Amniotic stem cell (primary cell): ENCODE measurements at places on chromosomes 11 and 22.
A peak's percentile ranks its signal among the peaks of the same experiment; 100 is the strongest.

GRCh38 chr22:46018859-46019258 lies 41.9 kb upstream of the WNT7B start:
- no peak for DNase-seq

DNA sequence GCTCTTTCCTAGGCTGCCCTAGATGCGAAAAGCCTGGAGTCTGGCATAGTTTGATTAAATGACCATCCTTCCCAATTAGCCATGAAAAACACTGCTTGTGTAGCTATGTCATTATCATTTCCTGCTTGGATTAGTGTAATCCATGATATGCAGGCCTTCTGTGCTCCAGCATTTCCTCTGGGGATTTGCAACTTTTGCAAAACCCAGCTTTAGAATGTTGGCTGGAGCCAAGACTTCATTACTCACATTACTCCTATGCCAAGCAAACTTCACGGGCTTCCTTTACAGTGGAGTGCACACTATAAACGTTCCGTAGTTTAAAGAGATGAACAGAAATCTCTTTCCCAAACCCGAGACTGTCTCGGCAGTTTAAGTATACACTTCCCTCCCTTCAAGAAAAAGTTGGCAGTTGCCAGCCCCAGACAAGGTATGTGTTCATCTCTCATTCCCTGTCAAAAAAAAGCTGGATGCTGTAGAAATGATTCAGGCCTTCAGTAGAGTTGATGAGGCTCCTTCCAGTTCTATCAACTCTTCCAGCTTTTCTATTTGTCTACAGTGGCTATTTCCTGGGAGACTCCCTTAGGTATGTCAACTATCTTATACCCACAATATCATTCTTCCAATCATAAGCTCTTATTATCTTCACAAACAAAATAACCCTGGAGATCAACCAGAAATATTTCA lies 180.0 kb downstream of the MAML2 start:
- peak; percentile 79 for DNase-seq

GRCh38 chr22:27127911-27128310 lies 470.5 kb downstream of the MIAT start:
- DNase-seq = no peak

DNA sequence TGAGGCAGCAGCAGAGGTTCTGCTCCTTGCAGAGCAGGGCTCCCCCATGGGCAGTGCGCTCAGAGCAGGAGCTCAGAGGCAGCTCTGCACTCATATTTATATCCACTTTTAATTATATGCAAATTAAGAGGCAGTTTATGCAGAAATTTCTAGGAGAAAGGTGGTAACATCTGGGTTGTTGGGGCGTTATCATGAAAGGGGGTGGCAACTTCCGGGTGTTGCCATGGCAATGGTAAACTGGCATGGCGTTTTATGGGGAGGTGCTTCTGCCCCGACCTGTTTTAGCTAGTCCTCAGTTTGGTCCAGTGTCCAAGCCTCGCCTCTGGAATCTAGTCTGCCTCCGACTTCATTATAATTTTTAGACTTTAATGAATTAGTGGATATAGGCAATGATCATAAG lies 1191.7 kb downstream of the TBC1D22A start:
- no peak for DNase-seq

DNA sequence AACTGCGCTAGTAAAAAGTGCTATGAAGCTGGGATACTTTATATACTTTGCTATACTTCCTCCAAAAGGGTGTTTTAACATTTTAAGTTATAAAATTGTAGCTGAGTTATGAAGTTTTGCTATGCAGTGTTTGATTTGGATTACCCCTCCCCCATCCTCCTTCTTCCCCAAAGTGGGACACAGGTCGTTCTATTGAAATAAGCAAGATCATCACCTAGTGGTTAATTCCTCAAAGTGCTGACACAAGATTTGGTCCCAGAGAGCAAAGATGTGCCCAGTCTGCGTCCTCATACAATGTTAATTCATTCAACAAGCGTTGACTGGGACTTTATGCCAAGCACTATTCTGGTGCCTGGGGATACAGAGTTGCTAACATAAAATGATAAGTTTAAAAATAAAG lies 78.5 kb downstream of the SPON1 start:
- no peak for DNase-seq

DNA sequence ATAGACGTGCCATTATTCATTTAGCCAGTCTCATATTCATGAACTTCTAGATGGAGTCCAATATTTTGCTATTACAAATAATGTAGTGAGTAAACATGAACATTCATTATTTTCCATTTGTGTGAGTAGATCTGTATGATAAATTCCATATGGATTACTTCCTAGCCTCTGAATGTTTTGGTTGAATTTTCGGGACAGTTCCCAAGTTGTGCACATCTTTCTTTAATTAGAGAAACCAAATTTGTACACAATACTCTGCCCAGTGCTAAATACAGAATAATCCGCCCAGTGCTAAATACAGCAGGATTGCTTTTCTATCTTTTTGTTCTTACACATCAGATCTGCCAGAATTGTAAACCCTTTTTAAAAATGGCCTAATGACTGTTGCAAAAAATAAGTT lies 17.1 kb upstream of the APLP2 start:
- no peak for DNase-seq

GRCh38 chr11:117107701-117108590 lies 9.7 kb upstream of the SIK3 start:
- no peak for DNase-seq

- DNase-seq = no peak
These were observed 114.3 kb downstream of the PHF21B start for GRCh38 chr22:44895296-44896055.

DNA sequence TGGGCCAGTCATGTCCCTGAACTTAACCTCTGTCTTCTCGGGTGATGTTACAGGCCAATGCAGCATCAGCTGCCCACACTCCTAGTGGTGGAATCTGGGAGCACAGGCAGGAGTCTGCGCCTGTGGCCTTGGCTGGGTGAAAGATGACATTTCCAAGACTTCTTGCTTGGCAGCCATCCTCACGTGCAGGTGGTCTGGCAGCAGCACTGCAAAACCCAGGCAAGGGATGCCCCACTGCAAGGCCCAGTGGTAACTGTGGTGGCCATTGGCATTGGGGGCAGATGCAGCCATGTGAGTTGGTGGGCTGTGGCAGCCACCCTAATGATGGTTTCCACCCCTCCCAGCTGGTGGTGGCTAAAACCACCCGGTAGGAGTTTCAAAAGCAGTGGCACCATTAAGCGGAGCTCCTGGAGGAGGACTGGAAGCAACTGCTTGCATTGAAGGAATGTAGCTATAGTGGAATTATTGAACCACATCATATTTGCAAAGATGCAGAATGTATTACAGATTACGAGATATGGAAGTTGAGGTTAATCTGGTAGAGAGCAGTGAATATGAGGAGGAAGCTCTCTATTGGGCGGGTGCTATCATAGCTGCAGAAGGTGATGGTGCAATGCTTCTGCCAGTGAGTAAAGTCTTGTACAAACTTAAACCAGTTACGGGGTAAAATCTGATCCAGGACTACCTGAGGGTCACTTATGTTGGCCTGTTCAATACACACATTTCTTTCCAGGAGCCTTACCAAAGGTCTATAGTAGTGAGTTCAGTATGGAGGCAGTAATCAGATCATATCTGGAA lies 120.7 kb upstream of the TOP3B start:
- no peak for DNase-seq

- DNase-seq = no peak
These were observed 54.8 kb upstream of the SPON1 start for GRCh38 chr11:13907678-13908077.

DNA sequence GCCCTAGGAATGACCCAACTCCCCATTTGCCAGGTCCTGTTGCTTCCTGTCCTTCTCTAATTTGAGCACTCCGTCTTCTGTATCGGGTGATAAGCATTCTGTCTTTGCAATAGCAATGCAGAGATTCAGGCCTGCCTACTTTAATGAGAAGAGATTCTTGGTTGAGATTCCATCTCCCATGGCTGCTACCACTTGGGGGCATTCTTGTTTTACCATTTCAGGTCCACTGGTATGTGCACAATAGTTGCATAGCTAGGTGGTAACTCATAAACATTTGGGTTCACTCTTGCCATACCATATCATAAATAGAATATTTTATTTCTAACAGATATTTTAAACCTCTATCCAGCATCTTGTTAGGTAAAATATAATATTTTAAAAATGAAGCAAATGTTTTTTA lies 34.4 kb upstream of the CALCB start:
- no peak for DNase-seq

DNA sequence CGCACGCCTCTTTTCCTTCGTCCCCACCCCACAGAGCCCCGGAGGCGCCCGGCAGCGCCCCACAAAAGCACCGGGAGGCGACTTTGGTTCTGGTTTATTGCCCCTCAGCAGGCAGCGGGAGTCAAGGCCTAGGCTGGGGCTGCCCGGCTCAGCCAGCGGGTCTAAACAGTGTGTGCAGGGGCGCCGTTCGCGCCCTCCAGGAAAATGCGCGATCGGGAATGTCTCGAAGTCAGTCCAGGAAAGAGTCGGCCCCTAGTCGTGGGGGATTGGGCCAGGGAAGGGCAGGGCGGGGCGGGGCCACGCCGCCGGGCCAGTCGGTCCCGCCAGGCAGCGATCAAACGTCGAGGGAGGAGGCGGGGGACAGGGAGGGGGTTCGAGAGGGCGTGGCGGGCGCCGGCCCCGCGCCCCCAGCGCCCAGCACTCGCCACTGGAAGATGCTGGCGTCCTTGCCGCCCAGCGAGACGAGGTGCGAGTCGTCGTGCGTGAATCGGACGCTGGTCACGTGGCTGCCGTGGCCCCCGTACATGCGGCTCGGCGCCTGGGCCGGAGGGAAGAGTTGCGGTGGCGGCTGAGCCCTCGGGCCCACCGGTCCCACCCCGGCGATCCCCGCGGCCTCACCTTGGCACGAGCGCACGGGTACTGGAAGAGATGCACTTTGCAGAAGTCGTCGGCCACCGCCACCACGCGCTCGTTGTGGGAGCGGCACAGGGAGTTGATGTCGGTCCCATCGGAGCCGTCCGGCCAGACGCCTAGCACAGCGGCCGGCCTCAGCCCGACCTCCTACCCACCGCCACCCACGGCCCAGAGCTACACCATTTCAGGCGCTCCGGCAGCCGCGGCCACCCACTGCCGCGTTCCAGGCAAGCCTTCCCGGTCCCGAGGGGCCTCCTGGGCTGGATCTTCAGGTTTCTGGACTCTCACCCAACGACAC lies 741 bp upstream of the MTA2 start:
- no peak for DNase-seq

DNA sequence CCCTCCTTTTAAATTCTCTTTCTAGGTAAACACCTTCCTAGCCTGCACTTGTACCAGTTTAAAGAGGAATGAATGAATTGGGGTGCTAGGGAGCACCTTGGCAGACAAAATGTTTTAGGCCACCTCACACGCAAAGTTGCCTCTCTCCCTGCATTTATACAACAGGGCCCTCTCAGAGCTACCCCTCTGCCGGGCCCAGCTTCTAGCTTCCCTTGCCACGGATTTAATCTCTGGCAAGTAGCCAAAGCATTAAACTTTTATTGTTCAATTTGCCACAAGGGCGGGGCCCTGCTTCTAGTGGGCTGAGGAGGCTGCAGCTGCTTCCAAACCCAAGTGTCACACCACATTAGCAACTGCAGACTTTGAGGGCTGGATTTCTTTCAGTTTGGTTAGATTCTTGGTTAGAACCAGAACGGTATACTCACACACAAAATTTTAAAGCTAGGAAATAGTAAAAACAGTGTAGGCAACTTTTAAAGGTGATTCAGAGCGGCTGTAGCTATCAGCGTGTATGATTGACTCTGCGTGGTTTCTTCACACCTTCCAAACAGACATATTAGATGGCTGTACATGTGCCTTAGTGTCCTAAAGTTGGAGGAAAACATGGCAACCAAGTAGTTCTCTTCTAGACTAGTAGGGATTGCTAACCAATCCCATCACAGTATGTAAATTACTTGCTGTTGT lies 6.5 kb downstream of the KREMEN1 start:
- no peak for DNase-seq

DNA sequence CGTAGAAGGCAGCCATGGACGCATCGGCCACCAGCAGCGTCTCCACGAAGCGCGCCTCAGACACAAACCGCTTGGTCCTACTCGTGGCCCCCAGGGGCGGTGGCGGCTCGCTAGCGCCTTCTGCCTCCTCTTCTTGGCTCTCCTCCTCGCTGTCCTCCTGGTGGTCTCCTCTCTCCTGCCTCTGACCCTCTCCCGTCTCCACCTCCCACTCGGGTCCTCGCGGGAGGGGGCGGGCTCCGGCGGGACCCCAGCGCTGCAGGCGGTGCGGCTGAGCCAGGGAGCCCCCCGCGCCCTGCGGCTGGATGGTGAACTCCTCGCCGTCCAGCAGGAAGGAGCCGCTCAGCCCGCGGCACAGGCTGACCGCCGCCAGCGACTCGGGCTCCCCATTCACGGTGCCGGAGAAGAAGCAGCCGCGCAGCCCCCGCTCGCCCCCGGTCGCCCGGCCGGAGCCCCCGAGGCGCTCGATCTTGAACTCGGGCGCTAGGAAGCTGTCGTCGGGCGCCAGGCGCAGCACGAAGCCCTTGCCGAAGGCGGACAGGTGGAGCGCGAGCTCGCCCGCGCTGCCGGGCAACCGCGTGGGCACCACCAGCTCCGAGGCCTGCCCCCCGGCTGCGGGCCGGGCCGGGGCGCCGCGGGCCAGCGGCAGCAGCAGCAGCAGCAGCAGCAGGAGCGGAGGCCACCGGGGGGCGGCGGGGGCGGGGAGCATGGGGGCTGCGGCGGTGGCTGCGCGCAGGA lies 661 bp downstream of the ADAMTS8 start:
- DNase-seq = no peak

GRCh38 chr11:65440831-65441499 lies 18.4 kb downstream of the NEAT1 start:
- DNase-seq = no peak

GRCh38 chr11:115699733-115700132 lies 195.5 kb upstream of the CADM1 start:
- DNase-seq = no peak

- DNase-seq = no peak
These were observed 24.9 kb downstream of the APLP2 start for GRCh38 chr11:130094614-130095013.

GRCh38 chr11:92880381-92880780 lies 89.1 kb upstream of the MTNR1B start:
- DNase-seq = no peak

GRCh38 chr11:44096360-44097185 lies 1.1 kb downstream of the EXT2 start:
- DNase-seq = no peak

- no peak for DNase-seq
These were observed 657 bp downstream of the ELMOD1 start for GRCh38 chr11:107591378-107592230.

DNA sequence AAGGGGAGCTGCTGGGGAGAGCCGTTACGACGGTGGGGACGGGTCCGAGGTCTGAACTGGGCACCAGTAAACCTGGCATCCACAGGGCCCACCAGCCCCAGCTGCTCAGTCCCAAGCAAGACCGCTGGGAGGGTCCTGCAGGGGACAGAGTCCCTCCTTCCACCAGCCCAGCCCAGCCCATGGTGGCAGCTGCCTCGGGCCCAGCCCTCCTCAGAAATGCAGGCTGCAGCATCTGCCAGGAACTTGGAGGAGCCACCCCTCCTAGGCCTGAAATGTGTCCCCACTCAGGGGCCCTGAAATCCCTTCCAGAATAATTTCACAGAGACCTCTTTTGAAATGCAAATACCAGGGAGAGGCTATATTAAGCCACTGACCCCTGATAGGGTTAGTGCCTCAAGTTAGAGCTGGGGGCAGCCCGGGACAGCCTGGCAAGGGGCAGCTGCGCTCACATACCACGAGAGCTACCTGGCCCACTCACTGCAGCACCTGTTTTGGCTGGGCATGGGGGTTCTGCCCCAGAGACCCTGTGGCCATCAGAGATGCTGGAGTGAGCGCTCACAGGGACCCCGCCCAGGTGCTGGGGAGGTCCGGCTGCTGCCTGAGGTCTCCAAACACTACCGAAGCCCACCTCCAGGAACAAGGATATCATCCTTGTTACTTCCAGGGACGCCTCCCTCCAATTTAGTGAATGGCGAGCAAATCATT lies 53.1 kb downstream of the CELSR1 start:
- no peak for DNase-seq

- DNase-seq = no peak
These were observed 21.7 kb upstream of the SMCO4 start for GRCh38 chr11:93564895-93565294.
